ENCODE measurements at places on chromosomes 7 and 10. TPM values are rescaled to one million over a fixed set of nuclear protein-coding genes. Genes with fewer than 3 reads are reported as not detected.

Gene TAS2R3
- 0.61 TPM for total RNA-seq

- DNase-seq: peak; percentile 49
Observed at GRCh38 chr10:19944911-19945663, 128.9 kb downstream of the PLXDC2 start.

- DNase-seq: no peak
Observed at GRCh38 chr10:86344281-86344680, 22.3 kb downstream of the GRID1 start.

GRCh38 chr7:71935674-71936073 is 476.5 kb downstream of the CALN1 start:
- DNase-seq: no peak

GRCh38 chr10:47241256-47241655 is 58.7 kb upstream of the GDF10 start:
- no peak for DNase-seq

- DNase-seq: no peak
Observed at GRCh38 chr7:35727571-35727970, 32.6 kb upstream of the HERPUD2 start.

- DNase-seq: peak; percentile 39
Observed at GRCh38 chr7:140230861-140231770, 54.3 kb upstream of the KDM7A start.

DNA sequence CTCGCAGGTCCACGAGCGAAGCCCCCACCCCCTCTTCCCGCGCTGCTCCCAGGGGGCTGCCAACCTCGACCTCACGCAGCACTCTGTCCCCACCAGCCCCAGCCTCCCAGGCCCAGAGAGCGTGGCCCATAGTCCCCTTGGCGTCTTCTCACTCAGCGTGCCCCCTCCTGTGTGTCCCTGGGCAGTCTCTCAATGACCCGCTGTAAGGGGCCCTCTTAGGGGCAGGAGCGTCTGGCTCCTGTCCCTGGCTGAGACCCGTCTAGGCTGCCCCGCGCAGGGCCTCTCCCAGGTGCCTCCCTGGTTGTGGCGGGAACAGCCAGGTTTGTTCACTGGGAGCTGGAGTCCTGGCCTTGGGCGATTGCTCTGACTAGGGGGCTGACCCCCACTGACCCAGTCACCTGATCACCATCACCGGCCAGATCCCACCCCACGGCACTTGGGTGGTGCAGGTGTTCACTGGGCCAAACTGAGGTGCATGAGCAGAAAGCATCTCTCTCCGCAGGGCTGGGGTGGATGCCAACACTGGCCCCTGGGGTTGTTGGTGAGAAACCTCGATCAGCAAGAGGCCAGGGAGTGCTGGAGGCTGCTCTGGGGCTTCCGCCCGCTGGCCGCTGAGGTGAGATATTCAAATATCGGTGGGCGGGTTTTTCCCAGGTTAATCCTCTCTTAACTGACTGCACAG is 12.6 kb upstream of the WDFY4 start:
- no peak for DNase-seq

- DNase-seq: no peak
Observed at GRCh38 chr7:28088901-28089714, 91.5 kb downstream of the JAZF1 start.

Gene CALML5
- not detected for total RNA-seq

DNA sequence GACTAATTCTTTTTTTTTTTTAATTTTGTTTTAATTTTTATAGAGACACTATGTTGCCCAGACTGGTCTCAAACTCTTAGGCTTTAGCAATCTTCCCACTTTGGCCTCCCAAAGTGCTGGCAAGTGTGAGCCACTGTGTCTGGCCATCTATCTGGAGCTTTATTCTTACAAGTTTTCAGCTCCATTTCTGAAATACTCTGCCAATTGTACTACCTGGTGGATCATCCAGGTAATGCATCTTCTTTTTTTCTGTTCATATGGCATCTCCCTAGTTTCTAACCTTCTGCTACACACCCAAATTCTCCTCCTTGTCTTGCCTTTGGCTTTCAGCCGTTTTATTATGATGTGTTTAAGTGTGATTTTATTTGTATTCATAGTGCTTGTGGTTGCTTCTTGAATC is 40.2 kb downstream of the ZNF365 start:
- DNase-seq: no peak

- DNase-seq: no peak
Observed at GRCh38 chr10:132533571-132534260, 3.9 kb upstream of the INPP5A start.

DNA sequence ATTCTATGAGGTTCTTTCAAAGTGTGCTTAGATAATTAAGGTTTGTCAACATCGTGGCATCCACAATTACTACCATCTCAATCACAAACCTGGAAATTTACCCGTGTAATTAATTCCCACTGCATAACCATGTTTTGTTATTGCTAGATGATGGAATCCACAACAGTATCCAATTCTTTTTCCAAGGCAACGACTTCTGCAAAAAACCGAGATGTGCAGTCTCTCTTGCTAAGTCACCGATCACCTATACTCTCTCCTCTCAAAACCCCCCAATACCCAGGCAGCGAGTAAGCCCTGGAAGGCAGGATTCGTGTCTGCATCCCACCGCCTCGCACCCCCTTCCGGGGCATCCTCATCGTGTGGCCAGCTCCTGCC is 678 bp upstream of the EIF4H start:
- no peak for DNase-seq

Gene ASB10
- 34.0 TPM for total RNA-seq

Gene SYT15
- total RNA-seq: 3.0 TPM

GRCh38 chr10:122254831-122255230 is 16.3 kb upstream of the BTBD16 start:
- DNase-seq: no peak

- no peak for DNase-seq
Observed at GRCh38 chr10:114356751-114357514, 47.4 kb downstream of the AFAP1L2 start.

Gene ZNF680
- 21.2 TPM for total RNA-seq

Gene CH25H
- total RNA-seq: 6.0 TPM

DNA sequence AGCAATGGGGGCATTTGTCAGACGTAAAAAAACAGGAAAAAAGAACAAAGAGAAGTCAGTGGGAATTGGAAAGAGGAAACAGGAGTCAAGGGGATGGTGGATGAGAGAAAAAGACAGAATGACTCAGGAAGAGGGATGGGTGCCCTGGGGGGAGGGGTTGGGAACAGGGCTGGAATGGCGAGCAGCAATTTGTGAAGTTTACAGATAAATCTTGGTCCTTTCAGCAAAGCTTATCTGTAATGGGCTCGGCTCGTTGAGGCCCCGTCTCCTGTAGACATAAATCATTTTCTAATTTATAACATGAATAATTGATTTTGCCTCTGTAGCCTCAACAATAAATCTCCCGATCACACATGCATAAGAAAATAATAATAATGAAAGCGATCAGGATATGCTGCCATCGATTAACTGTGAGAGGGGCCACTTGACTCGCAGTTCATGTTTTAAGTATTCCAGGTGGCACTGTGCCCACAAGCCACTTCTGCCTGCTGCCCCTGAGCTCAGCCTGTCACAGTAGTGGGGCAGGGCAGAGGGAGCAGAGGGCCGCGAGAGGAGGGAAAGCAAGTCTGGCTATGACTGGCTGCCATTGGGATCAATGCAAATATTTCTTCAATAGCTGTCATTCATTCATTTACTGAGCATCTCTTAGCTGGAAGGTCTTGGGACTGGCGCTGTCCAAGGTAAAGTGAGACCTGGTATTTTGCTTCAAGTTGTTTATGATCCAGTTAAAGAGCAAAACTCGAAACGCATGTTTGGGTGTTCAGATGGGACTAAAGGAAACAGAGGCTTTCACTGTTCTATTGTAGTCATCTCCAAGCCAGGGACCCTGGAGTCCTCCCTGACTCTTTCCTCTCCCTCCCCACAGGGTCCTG is 47.4 kb upstream of the R3HCC1L start:
- DNase-seq: no peak

DNA sequence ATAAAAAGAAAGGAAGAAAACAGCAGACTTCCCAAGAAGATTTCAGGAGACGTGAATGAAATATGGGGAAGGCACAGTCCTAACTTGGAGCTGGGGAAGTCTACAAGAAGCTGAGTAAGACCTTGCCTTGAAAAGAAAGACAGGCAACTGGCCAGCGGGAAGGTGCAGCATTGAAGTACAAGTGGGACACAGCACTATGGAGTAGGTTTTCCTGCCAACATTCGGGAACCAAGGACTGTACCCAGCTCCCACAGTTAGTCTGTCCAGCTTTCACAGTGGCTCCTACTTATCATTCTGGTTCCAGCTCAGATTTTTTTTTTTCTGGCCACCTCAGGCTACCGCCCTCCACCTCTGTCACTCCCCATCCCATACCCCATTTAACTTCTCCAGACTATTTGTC is 10.0 kb downstream of the HPS1 start:
- DNase-seq: no peak

DNA sequence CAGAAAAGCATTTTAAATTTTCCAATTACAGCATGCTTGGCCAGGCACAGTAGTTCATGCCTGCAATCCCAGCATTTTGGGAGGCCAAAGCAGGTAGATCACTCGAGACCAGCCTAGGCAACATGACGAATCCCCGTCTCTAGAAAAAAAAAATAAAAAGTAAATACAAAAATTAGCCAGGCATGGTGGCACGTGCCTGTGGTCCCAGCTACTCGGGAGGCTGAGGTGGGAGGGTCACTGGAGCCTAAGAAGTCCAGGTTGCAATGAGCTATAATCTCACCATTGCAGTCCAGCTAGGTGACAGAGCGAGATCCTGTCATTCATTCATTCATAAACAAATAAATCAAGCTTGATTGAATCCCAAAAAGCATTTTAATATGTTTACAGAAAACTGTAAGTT is 234.9 kb downstream of the PARD3 start:
- no peak for DNase-seq

DNA sequence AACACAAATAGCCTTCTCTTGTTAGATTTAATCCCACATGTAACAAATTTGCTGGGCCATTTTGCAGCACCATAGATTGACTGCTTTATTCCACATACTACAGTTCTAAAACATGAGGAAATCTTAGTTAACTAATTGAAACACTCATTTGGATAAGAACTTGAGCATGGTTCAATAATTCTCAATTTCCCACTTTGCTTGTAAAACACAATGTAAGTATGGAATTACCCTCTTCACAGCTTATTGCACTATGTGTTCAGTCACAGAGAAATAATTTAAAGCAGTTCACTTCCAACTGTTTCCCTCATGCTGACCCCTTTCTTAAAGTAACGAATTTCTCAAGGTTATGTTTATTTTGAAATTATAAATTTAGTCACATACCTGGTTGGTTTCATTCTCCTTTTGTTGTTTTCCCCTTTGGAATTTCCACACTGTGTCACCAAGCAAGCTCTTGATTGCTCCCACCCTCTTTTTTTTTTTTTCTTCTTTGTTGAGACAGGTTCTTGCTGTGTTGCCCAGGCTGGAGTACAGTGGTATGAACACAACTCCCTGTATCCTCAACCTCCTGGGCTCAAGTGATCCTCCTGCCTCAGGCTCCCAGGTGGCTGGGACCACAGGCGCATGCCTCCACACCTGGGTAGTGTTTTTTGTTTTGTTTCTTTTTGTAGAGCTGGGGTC is 425.4 kb downstream of the EXOC4 start:
- no peak for DNase-seq

GRCh38 chr10:96743988-96744585 is 23.8 kb upstream of the PIK3AP1 start:
- DNase-seq: no peak

- DNase-seq: no peak
Observed at GRCh38 chr7:115146148-115146547, 224.3 kb downstream of the MDFIC start.

GRCh38 chr10:52778511-52779392 is 6.2 kb upstream of the MBL2 start:
- DNase-seq: no peak

DNA sequence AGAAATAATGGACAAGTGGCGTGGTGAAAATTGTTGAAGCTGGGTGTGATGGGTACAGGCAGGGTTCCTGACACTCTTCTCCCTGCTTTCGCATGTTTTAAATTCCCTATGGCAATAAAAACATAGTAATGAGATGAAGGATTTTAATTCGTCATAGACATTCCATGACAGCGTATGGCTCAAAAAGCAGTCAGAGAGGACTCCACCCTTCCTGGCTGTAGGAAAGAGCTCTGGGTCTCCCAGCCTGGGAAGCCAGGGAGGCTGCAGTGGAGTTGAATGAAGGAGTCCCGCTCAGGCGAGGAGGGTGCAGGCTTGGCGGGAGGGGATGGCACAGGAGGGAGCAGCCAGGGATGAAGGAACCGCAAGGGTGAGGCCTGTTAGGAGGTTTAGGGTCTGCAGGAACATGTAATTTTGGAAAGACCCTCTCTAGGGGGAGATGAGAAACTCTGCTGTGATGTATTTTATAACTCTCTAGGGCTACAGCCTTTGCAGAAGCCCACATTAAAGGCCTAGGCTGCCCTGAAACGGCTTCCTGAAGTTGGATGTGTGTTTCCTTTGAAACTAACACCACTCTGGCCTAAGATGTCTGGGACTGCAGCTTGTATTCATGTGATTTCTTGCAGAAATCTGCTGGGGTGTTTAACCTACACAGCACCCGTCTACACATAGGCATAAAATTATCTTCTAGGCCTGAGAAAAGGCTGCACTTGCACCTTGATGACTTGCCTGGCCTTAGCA is 7.6 kb upstream of the LARP4B start:
- no peak for DNase-seq

- DNase-seq: no peak
Observed at GRCh38 chr7:79615871-79616640, 162.6 kb upstream of the MAGI2 start.

DNA sequence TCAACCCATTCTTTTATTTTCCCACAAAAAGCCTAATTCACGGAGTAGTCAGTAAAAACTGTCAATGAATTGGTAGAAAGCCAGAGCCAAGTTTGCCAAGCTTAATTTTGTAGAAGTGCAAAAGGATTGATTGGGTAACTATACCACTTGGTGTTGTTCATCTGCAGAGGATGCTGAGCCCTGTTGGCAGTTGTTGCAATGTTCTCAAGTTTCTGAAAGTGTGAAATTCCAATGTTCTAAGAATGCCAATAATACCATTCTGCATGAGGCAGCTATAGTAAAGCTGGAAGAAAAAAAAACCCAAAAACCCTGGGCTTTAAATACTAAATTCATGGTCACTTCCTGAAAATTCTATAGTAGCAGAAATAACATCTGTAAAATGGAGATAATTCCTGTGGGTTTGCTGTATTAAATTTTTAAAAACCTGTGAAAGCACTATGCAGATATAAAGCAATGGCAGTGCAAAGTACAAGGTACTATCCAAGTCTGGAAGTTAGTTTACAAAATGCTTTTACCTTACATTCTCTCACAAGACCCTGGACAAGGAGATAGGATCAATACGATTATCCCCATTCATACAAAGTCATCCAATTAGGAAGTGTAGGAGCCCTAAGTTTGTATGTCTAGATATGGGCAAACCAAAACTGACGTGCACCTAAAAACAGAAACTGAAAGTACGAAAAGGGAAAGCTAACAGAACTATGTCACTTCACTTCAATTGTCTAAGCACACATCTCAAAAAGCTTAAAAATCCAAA is 6.0 kb upstream of the PON1 start:
- no peak for DNase-seq

Gene PGAM2
- 471 TPM for total RNA-seq
